Mucosa of descending colon (tissue), 3 donors: ENCODE measurements at places on chromosomes 3 and 15. TPM values are rescaled to one million over a fixed set of nuclear protein-coding genes. Genes with fewer than 3 reads are reported as not detected.

GRCh38 chr15:59105854-59106253 is 908 bp downstream of the CCNB2 start:
- peak; percentile 14 for DNase-seq

- no peak for DNase-seq
Measured at GRCh38 chr15:75945953-75946352, 42.3 kb downstream of the FBXO22 start.

- no peak for DNase-seq
Measured at GRCh38 chr3:37973246-37974054, 17.1 kb upstream of the VILL start.

GRCh38 chr3:146133441-146133840 is 27.5 kb downstream of the PLOD2 start:
- no peak for DNase-seq

DNA sequence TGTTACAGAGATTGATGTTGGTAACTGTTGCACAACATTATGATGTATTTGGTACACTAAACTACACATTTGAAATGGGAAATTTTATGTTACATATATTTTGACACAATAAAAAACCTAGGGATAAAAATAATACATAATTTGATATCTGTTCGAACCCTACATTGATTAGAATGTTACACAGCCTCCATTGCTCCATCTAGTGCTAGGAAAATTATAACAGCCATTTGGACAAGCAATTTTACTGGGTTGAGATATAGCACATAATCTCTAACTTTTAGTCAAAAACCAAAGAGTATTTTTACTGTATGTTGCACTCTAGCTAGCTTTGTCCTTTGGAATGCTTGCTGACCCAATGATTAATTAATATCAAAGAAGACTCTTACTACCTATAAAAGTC is 108.1 kb downstream of the LSAMP start:
- DNase-seq = no peak

DNA sequence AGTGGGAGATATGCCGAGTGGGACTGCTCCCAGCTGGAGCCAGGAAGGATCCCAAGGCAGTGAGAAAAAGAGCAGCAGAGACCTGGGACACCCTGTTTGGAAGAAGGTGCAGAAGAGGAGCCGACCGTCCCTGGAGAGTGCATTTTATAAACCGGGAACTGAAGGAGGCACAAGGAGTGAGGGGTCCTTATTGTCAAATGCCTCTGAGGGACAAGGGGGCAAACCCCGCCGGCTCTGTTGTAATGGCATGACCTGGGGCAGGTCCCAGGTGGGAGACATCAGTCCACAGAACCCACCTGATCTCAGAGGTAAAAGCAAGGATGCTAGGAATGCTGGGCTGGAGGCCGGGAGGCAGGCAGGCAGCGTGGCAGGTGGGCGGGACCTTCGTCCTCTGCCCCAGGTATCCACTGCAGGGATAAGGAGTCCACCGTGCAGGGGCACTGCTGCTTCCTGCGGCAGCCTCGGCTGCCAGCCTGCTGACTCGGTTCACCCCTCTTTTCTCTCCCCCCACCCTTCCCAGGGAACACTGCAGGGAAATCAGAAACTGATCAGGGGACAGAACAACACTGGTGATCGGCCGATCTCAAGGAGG is 26.9 kb downstream of the ADAMTS17 start:
- no peak for DNase-seq

GRCh38 chr15:92541291-92542200 is 114.0 kb downstream of the FAM174B start:
- DNase-seq = no peak

- peak; percentile 9 for DNase-seq
Measured at GRCh38 chr15:56040081-56041035, 46.9 kb upstream of the NEDD4 start.

DNA sequence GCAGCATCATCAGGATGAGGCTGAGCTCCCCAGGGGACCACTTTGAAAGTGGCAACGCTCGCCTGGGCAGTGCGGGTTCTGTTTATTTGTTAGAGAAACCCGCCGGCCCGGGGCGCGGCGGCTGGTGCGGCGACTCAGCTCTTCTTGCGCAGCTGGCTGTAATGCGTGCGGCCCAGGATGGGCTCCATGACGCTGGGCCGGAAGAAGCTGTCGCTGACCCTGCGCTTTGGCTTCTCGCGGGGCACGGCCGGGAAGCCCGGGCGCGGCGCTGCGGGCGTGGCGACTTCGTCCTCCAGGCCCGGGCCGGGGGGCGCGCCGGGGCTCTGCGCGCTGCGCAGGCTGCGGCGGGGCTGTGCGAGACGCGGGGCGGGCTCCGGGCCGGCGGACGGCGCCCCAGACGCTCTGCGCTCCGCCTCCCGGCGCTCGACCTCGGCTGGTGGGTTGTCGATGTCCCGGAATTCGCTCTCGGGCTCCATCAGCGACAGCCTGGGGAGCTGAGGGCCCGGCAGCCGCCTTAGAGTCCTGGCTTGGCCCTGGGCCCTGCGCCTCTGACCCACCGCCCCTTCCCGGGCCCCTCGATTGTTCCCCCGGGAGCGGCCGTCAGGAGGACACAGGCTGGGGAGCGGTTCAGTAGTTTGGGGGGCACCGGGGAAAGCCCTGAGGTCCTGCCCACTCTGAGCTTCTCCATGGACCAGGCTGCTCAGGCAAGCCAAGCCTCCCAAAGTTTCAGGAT is 10.3 kb upstream of the KIF7 start:
- peak; percentile 71 for DNase-seq

DNA sequence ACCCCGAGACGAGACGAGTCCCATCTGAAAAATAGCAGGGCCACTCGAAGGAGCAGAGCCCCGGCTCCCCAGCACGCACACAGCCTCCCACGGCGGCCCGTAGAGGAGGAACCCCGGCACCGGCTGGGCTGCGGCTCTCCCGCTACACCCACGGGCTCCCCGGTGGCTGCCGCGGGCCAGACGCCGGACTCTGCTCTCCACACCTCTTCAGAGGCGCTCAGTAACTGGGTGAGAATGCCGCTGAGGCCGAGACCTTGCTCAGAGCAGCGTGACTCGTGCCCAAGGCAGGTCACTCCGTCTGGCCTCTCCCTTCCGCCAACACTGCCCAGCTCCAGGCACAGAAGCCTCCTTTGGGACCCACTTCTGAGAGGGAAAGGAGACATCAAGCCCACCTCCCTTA is 34.4 kb downstream of the TNK2 start:
- peak; percentile 50 for DNase-seq

DNA sequence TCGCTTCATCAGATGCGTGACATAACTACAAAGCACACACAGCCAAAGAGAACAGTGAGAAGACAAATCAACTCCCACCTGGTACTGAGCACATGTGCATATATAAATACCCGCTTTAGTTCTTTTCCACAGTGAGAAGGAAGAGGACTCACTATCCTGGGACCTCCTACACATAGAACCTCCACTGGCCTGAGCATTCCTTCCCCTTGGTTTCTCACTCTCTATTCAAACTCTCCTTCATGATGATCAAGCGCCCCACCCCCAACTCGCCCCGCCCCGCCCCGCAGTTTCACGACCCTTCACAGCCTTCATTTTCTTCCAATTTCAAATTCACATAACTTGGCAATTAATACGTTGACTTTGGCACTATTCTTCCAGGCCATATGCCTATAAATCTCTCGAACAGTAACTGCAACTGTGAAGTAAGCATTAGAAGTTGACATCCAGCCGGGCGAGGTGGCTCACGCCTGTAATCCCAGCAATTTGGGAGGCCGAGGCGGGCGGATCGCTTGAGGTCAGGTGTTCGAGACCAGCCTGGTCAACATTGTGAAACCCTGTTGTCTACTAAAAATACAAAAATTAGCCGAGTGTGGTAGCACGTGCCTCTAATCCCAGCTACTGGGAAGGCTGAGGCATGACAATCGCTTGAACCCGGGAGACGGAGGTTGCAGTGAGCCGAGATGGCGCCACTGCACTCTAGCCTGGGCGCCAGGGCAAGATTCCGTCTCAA is 1.1 kb downstream of the RPS17 start:
- DNase-seq = peak; percentile 29

DNA sequence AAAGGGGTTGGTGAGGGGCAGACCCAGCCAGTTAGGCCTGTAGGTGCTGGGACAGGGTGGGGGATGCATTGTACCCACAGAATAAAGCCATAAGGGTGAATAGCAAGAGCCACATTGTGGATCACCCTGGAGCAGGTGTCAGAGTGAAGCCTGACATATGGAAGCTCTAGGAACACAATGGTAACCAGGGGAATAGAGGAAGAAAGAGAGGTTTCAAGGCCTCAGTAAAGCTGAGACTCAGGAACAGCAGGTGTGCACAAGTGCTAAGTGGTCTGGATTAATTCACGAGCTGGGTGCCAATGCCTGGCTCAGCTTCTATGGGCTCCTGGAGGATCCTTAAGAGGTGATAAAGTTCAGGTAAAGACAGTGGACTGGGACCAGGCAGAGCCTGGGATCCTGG is 323.7 kb upstream of the CTNNB1 start:
- no peak for DNase-seq

DNA sequence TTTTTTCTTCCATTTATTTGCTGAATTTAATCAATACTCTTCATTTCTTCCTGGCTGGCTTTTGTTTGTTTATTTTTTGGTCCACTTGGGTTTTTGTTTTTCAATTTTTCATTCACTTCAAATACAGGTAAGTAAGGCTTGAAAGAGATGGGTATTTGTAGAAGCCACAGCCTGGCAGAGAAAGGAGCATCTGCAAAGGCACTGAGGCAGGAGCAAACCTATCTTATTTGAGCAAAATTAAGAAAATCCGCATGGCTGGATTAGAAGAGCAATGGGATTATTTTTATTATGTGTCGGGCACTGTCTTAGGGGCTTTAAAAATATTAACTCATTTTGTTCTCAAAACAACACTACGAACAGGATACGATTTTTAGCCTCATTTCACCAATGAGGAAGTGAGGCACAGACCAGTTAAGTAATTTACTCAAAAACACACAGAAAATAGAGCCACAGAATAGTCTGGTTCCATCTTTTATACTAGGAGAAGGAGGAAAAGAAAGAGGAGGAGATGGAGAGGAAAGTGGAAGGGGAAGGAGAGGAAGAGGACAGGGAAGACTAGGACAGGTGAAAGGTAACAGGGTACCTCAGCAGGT is 35.1 kb upstream of the CCDC80 start:
- DNase-seq = no peak

GRCh38 chr15:43246261-43246774 is 20.4 kb downstream of the TGM5 start:
- DNase-seq = no peak

DNA sequence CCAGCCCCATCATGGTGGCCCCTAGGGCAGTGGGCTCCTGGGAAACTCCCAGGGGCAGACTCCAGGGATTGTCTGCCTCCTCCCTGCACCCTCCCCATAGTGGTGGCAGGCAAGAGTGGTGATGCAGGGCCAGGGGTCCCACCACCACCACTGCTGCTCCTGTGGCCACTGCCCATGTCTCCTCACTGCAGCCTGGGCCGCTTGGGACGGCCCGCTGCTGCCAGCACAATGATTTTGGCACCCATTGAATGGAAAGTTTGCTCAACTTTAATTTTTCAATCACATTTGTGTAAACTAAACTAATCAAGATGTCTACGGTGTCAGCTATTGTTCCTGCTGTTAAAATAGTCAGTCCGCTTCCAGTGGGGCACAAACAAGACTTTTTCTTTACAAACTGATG is 92.1 kb upstream of the TNFSF10 start:
- no peak for DNase-seq

DNA sequence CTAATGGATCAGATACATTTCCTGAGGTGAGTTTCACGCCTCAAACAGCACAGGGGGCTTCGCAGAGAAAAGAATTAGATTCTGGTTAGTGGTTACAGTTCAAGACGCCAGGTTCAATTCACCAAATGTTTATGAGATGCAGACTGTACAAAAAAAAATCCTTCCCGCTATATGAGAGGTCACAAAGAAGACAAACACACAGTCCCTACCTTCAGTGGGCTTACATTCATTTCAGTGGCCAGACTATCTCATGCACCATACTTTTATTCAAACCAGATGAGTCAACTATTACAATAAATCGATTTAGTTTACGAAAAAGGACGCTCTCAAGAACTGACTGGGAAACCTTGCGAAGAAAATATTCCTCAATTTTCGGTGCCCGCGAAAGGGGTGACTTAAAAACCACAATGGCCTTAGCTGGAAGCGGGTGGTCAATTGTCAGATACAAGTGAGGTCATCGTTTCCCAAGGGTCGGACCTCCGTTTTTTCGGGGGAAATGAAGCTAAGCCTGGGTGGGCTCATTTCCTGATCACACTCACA is 695 bp downstream of the METTL6 start:
- no peak for DNase-seq

GRCh38 chr3:27456554-27456953 is 27.6 kb downstream of the SLC4A7 start:
- no peak for DNase-seq

GRCh38 chr3:4508048-4508981 is 15.2 kb downstream of the ITPR1 start:
- DNase-seq = no peak

GRCh38 chr15:79025201-79025600 is 65.4 kb downstream of the RASGRF1 start:
- DNase-seq = no peak

- no peak for DNase-seq
Measured at GRCh38 chr3:23480329-23480714, 277.2 kb downstream of the UBE2E2 start.

DNA sequence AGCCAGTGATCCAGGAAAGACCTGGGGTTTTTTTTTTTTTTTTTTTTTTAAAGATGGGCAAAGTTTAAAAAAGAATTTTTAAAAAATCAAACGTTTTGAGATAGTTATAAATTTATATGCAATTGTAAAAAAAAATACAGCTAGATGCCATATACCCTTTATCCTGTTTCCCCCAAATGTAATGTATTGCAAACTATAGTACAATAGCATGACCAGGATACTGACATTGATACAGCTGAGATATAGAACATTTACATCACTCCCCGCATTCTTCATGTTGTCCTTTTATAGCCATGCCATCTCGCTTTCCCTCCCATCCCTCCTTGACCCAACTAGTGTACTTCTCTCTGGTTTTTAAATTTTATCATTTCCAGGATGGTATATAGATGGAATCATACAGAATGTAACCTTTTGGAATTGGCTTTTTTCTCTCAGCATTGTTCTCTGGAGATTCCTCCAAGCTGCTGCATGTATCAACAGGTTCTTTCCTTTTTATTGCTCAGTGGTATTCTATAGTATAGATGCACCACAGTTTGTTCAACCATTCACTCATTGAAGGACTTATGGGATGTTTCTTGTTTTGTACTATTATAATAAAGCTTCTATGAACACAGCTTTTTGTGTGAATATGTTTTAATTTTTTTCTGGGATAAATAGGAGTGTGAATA is 104.9 kb downstream of the CGNL1 start:
- DNase-seq = no peak

AHSG gene
- total RNA-seq = not detected

RBPMS2 gene
- total RNA-seq = 6.3 TPM

ITIH4 gene
- 6.0 TPM for total RNA-seq

CCR5 gene
- 1.9 TPM for total RNA-seq

CPEB1 gene
- 1.4 TPM for total RNA-seq

HDDC3 gene
- total RNA-seq = 23.4 TPM

CASR gene
- 1.2 TPM for total RNA-seq

FBXL22 gene
- total RNA-seq = 4.2 TPM

OR5K2 gene
- not detected for total RNA-seq

ITIH1 gene
- total RNA-seq = not detected
